CD14-positive monocyte (primary cell): ENCODE measurements at places on chromosomes 2 and 18. TPM values are rescaled to one million over a fixed set of nuclear protein-coding genes. Genes with fewer than 3 reads are reported as not detected.

Gene UGT1A4
- polyA plus RNA-seq, result not detected

Gene MBP
- 81.0 TPM for polyA plus RNA-seq

Gene CYP27A1
- 151 and 167 TPM in 2 replicates for polyA plus RNA-seq

Gene CXCR2
- polyA plus RNA-seq, result 5.4 and 7.8 TPM in 2 replicates

Gene PSME4
- polyA plus RNA-seq, result 2.1 TPM
